ENCODE measurements at places on chromosomes 6 and 20. TPM values are rescaled to one million over a fixed set of nuclear protein-coding genes. Genes with fewer than 3 reads are reported as not detected.
A peak's percentile ranks its signal among the peaks of the same experiment; 100 is the strongest.

DPM1 gene
- 42.9 TPM for total RNA-seq

GRM4 gene
- not detected for total RNA-seq

DEFB132 gene
- total RNA-seq: not detected

PIGU gene
- 54.9 TPM for total RNA-seq

DNA sequence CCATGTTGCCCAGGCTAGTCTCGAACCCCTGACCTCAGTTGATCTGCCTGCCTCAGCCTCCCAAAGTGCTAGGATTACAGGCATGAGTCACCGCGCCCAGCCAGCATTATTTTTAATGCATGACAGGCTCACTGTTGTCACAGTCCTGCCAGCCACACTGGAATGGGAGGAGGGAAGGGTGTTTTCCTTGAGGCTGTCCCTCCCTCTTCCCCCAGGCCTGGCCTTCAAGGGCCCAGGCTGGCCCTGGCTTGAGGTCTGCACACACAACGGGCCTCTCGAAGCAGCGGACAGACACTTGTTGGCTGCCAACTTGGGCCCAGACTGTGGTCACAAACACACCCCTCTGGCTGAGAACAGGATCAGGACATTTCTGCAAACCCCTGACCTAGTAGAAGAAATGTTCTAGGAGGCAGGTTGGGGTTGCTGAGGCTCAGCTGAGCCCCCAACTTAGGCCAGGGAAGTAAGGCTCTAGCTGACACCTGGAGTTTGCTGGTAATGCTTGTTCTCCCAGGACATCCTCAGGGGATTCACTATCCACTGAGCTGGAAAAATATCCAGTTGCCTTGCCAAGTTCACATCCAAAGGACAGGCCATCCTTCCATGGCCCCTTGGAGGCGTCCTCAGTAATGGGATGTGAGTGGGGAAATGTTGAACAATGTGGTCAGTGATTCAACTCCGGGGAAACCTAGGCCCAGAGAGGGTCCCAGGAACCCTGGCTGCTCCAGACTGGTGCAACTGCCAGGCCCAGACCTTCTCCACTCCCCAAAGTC lies 9.9 kb downstream of the SNTA1 start:
- peaks cover 4% of the 10 kb centered on the region for H3K36me3 ChIP-seq
- DNase-seq: no peak
- H3K27me3 ChIP-seq: no peaks in the 10 kb centered on the region
- peak overlapping the region; percentile 6 for H3K27ac ChIP-seq
- H3K4me1 ChIP-seq: peaks cover 10% of the 10 kb centered on the region

DNA sequence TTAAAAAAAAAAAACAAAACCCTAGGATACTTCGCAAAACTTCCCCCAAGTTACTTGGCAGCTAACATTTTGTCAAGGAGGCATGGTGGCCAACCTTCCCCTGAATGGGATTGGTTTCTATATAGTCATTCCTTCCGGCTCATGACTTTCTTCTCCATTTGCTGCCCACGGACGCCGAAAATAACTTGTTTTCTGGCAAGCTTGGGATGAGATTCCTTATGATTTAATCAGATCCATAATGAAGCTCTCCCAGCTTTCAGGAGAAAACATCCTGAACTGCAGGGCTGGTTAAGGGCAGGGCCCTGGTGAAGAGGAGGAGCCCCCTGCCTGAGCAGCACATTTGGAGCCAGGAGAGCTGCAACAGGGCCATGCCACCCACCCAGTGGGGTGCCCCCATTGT lies 49.9 kb downstream of the PPP1R16B start:
- H3K4me3 ChIP-seq: no peak overlapping the region
- H3K27ac ChIP-seq: no peak overlapping the region
- DNase-seq: no peak
- no peaks in the 10 kb centered on the region for H3K4me1 ChIP-seq
- H3K36me3 ChIP-seq: no peaks in the 10 kb centered on the region

GRCh38 chr20:3374296-3374695 lies 33.2 kb downstream of the DNAAF9 start:
- peaks cover 21% of the 10 kb centered on the region for H3K36me3 ChIP-seq
- H3K27ac ChIP-seq: no peak overlapping the region
- H3K4me1 ChIP-seq: peaks cover 5% of the 10 kb centered on the region
- H3K4me3 ChIP-seq: no peak overlapping the region
- no peak for DNase-seq

DNA sequence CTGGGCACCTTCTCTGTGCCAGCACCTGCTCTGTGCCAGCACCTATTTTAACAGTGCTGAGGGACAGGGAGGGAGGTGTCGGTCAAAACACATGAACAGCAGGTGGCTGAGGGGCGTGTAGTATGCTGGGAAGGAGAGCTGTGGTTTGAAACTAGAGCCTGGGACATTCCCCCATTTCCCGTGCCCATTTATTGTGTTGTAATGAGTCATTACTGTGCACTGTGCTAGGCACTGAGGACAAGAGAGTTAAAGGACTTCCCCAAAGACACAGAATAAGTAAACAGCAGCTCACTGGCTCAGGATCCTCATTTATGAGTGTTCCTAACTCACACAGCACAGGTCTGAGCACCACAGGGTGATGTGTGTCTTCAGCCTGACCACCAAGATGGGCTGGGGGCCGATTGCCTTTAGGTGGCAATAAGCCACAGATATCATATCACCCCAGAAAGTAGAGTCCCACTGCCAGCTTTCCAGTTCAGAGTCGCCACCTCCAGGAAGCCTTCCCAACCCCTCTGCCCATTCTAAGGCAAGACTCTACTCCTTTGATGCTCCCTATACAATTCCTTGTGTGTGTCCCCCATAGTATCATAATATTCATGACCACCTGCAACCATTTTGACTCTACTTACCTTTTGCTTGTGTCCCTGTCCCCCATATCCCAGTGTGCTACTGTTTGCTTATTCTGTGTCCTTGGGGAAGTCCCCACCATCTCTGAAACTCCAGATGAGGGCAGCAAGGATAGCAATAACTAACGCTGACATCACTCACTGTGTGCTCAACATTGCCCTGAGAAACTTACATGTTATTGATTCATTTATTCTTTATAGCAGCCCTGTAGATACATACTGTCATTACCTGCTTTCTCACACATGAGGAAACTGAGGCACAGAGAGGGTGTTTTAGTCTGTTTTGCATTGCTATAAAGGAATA lies 87.3 kb downstream of the TOX2 start:
- H3K27me3 ChIP-seq: peaks cover 10% of the 10 kb centered on the region
- no peak for DNase-seq
- no peak overlapping the region for H3K4me3 ChIP-seq
- peak overlapping the region; percentile 69 for H3K27ac ChIP-seq
- no peaks in the 10 kb centered on the region for H3K36me3 ChIP-seq
- peaks cover 5% of the 10 kb centered on the region for H3K4me1 ChIP-seq

GRCh38 chr20:24160563-24161281 lies 172.1 kb upstream of the GGTLC1 start:
- no peak overlapping the region for H3K4me3 ChIP-seq
- H3K4me1 ChIP-seq: no peaks in the 10 kb centered on the region
- DNase-seq: peak; percentile 54
- H3K27me3 ChIP-seq: peaks cover 5% of the 10 kb centered on the region
- H3K36me3 ChIP-seq: no peaks in the 10 kb centered on the region

DNA sequence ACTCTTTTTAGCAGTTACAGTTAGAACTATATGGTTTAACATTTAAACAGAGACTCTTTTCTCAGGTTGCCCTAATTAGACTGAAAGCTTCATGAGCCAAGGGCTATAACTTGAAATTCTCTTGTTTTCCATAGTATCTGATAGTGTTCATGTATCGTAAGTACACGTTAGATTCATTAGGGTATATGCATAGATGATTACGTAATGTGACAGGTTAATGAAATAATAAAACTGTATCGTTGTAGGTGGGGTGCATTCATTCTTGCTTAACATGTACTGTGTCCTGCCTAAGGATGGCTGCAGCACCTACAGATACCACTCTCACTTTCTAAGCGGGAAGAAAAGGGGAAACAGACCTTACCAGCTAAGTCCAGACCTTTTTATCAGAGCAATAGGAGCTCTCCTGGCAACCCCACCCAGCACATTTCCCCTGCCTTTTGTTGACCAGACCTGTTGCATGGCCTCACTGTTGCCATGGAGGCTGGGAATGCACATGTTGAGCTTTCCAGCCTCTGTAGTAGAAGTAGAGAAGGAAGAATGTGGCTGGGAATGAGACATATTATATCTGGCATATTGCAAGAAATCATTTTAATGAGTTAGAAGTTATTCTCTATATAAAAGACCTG lies 83.0 kb downstream of the MAP3K4 start:
- peaks cover 8% of the 10 kb centered on the region for H3K36me3 ChIP-seq
- no peak overlapping the region for H3K4me3 ChIP-seq
- peaks cover 7% of the 10 kb centered on the region for H3K4me1 ChIP-seq
- DNase-seq: no peak

DNA sequence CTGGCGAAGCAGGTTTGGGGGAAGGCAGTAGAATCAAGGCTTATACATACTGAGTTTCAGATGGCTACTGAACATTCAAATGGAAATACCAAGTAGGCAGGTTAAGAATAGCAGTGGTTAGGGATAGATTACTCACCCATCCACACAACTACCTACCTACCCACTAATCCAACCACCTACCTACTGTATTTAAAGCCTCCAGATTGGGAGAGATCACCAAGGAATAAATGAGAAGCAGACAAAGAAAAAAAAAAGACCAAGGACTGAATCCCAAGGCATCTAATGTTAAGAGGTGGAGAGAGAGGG lies 68.3 kb upstream of the SMIM29 start:
- no peaks in the 10 kb centered on the region for H3K27me3 ChIP-seq
- H3K4me1 ChIP-seq: peaks cover 12% of the 10 kb centered on the region
- no peak for DNase-seq
- no peaks in the 10 kb centered on the region for H3K36me3 ChIP-seq

GRCh38 chr20:63978319-63979228 lies 868 bp downstream of the SAMD10 start:
- H3K36me3 ChIP-seq: no peaks in the 10 kb centered on the region
- DNase-seq: peak; percentile 40
- peaks cover 41% of the 10 kb centered on the region for H3K4me1 ChIP-seq

GRCh38 chr6:89186762-89187161 lies 30.4 kb downstream of the GABRR1 start:
- H3K36me3 ChIP-seq: no peaks in the 10 kb centered on the region
- H3K27me3 ChIP-seq: no peaks in the 10 kb centered on the region
- no peak overlapping the region for H3K27ac ChIP-seq
- DNase-seq: no peak
- H3K4me3 ChIP-seq: no peak overlapping the region
